Hypothalamus (tissue), 51 donors: ENCODE measurements at places on chromosomes 12 and 14.

DNA sequence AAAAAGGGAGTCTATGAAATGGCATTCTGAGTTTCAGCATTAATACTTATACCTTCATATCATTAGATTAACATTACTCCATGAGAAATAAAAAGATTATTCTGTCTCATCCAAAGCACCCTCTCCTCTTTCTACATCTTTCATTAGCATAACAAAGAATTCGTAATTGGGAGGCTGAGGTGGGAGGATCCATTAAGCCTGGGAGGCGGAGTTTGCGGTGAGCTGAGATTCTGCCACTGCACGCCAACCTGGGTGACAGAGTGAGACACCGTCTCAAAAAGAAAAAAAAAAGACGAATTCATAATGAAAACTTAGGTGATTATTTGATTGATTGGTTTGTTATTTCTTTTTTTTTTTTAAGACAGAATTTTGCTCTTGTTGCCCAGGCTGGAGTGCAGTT is 1.8 kb upstream of the CDK17 start:
- no peak for DNase-seq

DNA sequence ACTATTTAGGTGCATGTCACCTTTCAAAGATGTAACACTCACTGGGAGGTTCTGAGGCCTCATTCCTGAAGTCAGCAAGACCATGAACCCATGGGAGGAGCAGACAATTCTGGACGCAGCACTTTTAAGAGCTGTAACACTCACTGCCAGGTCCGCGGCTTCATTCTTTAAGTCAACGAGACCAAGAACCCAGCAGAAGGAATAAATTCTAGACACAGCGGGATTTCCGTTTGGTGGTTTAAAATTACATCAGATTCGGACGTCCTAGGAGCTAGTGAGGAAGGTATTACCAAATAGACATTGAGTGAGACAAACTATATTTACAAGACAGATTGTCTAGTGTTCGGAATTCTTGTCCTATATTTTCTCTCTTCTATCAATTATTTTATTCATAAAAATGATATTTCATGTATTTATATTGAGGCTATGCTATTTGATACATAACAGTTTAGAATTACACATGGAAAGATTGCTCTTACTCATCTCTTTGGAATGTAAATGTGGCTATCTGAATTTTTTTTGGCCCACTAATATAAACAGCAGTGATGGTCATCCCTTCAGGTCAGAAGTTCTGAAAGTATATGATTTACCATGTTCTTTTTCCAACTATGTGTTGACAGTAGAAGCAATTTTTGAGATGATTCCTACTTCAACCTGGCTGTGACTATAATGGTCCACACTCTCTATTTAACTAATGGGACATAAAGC is 1973.0 kb upstream of the FLRT2 start:
- no peak for DNase-seq

DNA sequence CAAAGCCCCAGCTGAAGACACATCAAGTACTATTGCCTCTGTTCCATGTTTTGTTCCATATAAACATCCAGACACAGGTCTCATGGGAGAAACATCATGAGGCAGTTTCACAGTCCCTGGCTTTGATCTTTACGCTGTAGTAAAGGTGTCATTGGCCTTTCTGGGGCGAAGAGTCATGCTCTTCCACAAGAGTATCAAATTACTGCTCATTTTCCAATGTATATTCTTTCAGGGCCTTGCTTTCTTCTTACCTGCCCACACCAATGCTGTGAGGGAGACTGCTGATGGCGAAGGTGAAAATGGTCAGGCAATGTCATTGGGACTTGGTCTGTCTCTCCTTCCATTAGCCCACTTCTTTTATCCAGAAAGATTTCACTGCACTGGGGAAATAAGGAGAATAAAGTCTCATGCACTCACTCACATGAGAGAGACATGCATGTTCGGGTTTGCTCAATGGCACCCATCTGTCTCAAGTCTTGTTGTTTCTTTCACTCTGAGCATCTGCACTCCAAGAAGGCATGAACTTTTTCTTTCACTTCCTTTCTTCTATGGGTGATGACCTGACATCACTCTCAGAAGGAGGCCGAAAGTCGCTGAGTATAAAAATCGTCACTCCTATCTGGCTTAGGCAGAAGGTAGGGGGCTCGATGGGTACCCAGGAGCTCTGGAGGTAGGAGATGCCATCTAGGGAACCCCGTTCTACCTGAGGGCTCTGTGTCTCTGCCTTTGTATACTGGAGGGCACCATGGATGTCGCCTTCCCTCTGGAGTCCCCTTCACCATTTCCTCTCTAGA is 1.3 kb upstream of the JDP2 start:
- DNase-seq: no peak

DNA sequence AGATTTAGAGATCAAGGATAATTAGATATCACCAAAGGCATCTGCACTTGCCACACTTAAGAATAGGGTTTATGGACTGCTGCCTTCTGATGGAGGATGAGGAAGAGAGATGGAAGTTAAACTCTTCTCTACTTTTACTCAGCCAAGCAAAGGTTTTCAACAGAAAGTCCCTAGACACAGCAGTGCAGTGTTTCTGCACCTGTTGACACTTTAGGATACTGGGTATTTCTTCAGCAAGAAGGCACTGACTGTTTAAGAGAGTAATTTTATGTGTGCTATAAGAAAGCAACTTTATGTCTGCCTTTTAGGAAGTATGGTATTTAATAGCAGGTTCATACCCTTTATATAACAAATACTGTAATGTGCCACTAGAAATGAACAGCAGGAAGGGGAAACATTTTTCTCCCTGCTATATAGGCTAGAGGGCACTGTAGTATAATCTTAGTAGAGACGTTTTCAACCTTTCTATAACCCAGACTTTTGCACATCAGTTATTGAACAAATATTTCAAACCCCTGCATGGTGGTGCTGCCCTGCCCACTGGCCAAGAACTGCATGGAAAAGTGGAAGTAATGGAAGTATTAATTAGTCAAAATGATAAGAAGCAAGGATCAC is 225.0 kb upstream of the GRIP1 start:
- no peak for DNase-seq

DNA sequence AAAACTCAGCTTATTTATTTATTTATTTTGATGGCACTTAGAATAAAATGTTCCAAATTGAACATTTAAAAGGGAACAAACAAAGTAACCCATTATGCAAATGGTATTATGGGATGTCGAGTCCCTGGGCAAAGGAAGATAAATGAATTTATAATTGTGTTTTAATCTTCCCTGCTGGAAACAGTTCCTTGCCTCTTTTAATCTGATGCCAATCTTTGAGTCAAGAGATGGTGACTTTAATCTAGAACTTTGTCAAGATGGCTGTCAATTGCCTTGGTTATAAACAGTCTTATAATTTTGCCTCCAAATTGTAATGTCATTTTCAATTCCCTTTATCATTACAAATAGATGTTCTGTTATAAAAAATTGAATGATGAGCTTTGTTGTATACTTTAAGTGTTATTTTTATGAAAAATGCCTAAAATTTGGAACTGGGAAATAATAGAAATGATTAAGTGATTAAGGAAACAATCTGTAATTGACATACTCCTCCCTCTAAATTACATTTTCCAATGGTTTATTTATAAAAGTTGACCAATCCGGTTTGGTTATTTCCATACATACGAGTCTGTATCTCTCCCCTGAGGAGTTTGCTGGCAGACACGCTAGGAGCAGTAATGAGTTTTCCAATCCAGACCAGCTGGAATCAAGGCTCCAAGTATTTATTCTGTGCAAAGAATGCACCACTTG is 134.9 kb upstream of the FRMD6 start:
- DNase-seq: no peak

DNA sequence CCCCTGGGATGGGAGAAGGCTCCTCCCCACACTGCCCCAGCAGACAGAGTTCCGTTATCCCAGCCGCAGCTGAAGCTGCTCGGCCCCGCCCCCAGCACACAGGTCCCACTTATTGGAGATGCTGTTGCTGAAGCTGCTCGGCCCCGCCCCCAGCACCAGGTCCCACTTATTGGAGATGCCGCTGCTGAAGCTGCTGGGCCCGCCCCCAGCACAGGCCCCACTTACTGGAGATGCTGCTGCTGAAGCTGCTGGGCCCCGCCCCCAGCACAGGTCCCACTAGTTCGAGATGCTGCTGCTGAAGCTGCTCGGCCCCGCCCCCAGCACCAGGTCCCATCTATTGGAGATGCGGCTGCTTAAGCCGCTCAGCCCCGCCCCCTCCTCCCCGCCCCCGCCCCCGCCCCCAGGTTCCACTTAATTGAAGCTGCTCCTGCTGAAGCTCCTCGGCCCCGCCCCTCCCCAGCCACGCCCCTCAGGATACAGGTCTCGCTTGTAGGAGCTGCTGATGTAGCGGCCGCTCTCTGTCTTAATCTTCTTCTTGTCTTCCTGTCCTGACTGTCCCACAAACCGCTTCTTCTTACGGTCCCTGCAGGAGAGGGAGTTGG is 12.0 kb downstream of the CFAP73 start:
- DNase-seq: peak; percentile 55

- no peak for DNase-seq
Observed at GRCh38 chr12:124532967-124533366, 34.4 kb downstream of the NCOR2 start.

GRCh38 chr12:40216516-40217288 is 8.1 kb upstream of the LRRK2 start:
- no peak for DNase-seq
